Activated CD8-positive, alpha-beta T cell treated with anti-CD3 and anti-CD28 coated beads, Interleukin-2, amount 10 ng/mL, durations not matched to agents 7 days and 5 days (primary cell): ENCODE measurements at places on chromosomes 13 and 19. TPM values are rescaled to one million over a fixed set of nuclear protein-coding genes. Genes with fewer than 3 reads are reported as not detected.

Gene NUFIP1
- 6.1 TPM for total RNA-seq

DNA sequence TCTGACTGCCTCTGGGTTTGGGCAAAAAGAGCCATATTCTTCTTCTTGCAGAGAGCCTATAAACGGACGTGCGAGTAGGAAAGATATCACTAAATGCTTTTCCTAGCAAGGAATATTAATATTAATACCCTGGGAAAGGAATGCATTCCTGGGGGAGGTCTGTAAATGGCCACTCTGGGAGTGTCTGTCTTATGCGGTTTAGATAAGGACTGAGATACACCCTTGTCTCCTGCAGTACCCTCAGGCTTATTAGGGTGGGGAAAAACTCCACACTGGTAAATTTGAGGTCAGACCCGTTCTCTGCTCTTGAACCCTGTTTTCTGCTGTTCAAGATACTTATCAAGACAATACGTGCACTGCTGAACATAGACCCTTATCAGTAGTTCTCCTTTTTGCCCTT is 763.8 kb downstream of the SLITRK5 start:
- no peak overlapping the region for H3K27ac ChIP-seq
- H3K27me3 ChIP-seq, result no peaks in the 10 kb centered on the region
- no peak for DNase-seq
- H3K4me1 ChIP-seq, result no peaks in the 10 kb centered on the region
- no peaks in the 10 kb centered on the region for H3K36me3 ChIP-seq

GRCh38 chr19:28332351-28332750 is 880.6 kb downstream of the UQCRFS1 start:
- no peak overlapping the region for H3K27ac ChIP-seq
- no peaks in the 10 kb centered on the region for H3K4me1 ChIP-seq
- H3K27me3 ChIP-seq, result no peaks in the 10 kb centered on the region
- H3K4me3 ChIP-seq, result no peak overlapping the region
- no peaks in the 10 kb centered on the region for H3K36me3 ChIP-seq

Gene KANK3
- 3.5 TPM for total RNA-seq

- peaks cover 12% of the 10 kb centered on the region for H3K4me1 ChIP-seq
- H3K27ac ChIP-seq, result no peak overlapping the region
- no peaks in the 10 kb centered on the region for H3K27me3 ChIP-seq
- H3K36me3 ChIP-seq, result no peaks in the 10 kb centered on the region
- DNase-seq, result no peak
These were observed 43.3 kb downstream of the CCNE1 start for GRCh38 chr19:29855087-29855486.

Gene CYP2F1
- total RNA-seq, result not detected

Gene SIAH3
- total RNA-seq, result not detected
